Spleen (tissue), 13 donors: ENCODE measurements at places on chromosomes 16 and 17.

- no peak for DNase-seq
Measured at GRCh38 chr17:49882434-49882833, 34.6 kb upstream of the TAC4 start.

DNA sequence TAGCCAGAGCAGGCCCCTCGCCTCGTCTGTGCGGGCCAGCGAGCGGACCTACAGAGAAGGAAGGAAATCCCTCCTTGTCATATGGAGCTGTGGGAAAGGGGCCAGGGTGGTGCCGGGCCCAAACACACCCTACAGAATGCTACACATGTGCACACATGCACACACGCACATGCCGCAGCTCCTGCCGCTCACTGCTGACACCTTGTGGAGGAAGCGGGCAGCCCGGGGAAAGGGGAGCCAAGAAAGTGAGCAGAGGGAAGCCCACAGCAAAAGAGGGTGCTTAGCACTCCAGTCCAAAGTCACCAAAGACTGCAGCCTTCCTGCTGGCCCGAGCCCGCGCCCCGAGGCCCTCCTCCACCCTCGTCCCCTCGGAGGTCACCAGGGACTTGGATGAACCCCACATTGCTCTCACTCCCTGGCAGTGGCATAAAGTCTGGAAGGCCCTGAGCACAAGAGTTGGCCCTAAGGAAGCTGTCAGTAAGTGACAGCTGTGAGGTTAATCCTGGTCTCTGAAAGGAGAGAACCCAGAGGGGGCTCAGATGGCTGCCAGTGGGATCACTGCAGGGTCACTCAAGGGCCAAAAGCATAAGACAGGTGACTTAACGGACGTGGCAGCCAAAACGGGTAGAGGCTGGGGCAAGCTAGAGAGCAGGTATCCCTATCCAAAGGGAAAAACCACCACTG is 68.2 kb downstream of the MYO18A start:
- peak; percentile 90 for DNase-seq

DNA sequence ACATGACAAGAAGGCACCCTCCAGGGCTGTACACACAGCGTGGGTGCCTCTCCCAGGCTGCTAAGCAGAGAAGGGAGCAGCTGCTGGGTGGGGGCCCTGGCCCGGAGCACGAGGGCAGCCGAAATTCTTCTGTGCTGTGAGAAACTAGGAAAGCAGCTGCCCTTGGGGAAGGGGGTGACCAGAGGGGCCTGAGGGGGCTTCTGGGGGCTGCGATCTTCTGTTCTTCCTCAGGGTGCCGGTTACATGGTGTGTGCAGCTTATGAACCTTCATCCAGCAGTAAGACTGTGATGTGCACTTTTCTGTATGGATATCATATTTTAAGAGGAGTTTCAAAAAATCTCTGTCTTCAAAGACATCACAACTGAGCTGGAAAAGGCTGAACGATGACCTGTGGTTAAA is 43.2 kb upstream of the METRNL start:
- DNase-seq, result no peak

GRCh38 chr17:18963126-18964017 is 11.4 kb downstream of the SLC5A10 start:
- DNase-seq, result no peak

GRCh38 chr17:57099165-57099564 is 14.1 kb downstream of the AKAP1 start:
- DNase-seq, result no peak

- DNase-seq, result no peak
Measured at GRCh38 chr17:52648995-52649394, 490.5 kb upstream of the CA10 start.

- DNase-seq, result peak; percentile 72
Measured at GRCh38 chr16:11398136-11398535, 52.9 kb downstream of the RMI2 start.

DNA sequence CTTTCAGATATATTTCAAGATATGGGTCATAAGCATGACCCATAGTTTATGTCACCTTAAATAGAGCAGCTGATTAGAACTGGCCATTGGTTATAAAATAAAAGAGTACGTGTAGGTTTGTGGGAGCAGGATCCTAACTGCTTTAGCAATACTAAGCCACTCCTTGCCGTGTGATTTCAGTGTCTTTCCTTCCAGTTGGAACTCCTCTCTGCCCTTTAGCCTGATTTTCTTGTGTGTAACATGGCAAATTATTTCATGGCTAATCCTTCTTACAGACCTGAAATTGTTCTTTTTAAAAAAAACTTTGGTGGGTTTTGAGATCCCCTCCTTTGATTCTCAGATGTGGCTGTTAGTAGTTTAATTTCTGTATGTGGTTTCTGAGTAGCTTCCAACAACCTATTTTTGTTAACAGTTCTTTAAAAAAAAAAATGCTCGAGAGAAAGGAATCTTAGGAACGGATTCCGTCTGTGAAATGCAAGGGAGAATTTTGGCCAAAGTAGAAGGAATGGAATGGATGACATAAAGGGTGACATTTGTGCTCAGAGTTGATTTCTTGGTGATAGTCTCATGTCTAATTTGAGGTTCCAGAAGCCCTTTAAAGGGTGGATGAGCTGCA is 39.9 kb downstream of the DHRS7B start:
- no peak for DNase-seq

GRCh38 chr16:8863594-8864424 is 5.0 kb downstream of the CARHSP1 start:
- no peak for DNase-seq

DNA sequence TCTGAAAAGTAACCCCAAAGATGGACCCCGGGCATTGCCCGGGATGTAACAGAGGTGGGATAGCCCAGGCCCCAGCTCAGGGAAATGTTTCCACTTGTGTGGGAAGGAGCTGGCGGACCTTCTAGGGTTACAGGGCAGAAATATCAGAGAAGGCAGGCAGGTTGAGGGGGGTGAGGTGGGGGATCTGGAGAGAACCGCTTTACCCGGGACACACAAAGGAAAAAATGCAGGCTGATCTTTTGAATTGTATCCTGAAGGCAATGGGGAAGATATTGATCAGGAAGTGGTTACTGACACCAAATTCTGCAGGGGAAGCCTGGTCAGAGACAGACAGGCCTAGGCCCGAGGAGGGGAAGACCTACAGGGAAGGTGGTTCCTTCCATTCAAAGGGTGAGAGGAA is 3.5 kb downstream of the SLC47A1 start:
- no peak for DNase-seq

DNA sequence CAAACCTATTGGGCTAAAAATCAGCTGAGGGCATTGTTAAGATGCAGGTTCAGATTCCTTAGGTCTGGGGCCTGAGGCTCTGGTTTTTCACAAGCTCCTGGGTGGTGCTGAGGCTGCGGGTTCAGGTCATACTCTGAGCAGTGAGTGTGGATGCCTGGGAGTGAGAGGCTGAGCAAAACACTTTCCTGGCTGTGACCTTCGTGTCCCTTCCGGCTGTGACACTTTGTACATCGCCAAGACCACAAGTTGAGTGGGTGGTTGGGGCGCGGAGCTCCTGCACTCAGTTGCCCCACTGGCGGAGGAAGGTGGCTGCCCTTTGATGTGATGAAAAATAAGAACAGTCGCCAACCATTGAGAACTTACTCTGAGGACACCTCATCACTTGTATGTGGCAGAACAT is 24.8 kb downstream of the CCR7 start:
- DNase-seq, result peak; percentile 77

- no peak for DNase-seq
Measured at GRCh38 chr17:10125531-10126275, 72.7 kb downstream of the GAS7 start.

DNA sequence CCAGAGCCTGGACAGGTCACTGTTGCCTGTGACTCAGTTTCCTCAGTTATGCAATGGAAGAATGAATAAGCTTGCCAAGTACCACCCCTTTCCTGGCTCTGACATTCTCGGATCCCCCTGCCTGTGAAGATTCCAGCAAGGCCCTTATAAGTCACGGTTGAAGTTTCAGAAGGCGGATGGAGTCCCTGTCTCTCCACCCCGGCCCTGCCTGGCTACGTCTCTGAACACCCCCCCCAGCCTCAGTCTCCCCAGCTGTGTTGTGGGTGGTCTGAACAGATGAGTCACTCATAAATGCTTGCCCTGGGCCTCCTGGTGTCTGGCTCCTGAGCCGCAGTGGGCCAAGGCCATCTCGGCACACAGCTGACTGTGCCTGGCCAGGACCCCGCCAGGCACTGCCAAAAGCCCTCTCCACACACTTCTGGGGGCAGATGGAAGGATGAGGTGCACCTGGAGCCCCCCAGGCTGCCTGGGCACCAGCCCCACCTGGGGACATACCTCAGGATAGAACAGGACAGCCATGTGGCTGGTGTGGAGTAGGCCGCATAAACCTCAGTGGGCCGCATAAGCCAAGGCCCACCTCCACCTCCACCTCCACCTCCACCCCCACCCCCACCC is 15.4 kb downstream of the VASN start:
- DNase-seq, result no peak

- no peak for DNase-seq
Measured at GRCh38 chr16:68447653-68448359, 502 bp downstream of the SMPD3 start.

DNA sequence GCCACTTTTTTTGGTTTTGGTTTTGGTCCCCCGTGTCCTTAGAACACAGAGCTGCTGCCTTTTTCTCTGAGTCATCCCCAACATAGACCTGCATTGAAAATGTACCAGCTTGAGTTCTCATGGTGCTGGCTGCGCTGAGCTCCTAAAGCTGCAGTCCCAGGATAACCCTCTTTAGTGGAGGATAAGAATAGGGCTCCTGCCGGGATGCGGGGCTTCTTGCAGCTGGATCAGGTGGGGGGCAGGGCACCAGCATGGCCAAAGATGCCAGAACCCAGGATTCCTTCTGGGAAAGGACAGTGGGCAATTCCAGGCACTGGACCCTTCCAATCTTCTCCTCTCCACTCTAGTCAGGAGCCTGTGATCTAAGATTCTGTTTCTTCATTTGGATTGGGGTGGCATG is 8.3 kb upstream of the CLUH start:
- DNase-seq, result no peak

- no peak for DNase-seq
Measured at GRCh38 chr17:44118427-44119050, 4.9 kb downstream of the HDAC5 start.

DNA sequence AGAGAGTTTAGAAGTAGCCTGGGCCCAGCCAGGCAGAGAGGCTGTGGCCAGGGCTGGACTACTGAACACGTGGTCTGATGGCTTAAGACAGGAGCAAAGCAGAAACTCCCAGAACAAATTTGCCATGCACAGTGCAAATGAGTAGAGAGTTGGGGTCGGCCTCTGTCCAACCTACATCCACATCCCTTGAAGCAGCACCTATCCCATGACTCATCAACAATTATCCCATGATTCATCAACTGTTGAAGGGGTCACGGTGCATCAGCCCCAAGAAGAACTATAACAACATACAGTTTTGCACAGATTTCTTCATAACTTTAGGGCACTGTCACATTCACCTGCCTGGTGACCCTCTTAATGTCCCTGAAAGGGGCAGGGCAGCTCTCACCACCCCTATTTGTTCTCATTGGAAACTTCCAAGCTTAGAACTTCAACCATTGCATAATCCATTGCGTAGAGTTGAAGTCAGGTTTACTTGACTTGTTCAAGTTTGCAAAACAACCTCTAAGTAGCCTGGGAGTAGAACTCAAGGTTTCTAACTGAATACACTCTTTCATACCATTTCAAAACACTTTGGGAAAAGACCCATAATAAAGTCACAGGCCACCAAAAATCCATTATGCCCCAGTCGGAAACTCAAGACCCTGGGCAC is 235.2 kb upstream of the CDH5 start:
- DNase-seq, result no peak

DNA sequence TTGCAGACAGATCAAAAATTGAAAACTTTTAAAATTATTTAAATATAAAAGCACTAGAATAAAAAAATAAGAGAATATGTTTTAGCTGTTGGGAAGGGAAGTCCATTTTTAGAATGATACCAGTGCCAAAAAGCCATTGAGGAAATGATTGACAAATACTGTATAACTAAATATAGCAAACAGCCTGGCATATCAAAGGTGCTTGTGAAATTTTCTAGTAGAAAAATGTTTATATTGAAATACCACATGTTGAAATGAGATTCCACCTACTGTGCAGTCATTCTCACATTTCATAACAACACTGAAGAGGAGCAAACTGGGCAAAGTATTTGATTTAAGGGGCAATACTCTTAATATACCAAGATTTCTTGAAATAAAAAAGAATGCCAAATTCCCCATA is 183.5 kb downstream of the PHKB start:
- no peak for DNase-seq

DNA sequence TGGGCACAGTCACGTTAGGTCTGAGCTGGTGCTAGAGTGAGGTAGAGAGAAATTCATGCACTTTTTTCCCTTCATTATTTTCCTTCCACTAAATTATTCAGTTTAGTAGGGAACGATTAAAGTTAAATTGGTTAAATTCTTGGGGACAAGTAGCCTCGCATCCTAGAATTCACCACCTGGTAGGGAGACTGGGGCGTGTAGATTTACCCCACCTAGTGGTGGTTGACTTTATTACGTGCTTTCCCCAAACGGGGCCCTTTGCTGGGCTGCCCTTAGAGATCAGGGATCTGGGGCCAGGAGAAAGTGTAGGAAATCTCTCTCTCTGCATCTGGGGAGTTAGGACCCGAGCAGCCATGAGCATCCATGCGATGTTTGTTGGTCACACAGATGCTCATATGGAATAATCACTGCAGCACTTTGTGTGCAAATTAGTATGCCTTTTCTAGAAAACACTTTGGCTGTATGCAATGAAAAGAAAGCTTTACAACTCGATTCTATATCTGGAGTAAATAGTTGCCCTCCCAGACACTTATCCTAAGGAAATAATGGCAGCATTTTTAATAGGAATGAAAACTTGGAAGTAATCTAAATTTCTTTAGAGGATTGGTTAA is 107.0 kb downstream of the PLCG2 start:
- DNase-seq, result no peak

DNA sequence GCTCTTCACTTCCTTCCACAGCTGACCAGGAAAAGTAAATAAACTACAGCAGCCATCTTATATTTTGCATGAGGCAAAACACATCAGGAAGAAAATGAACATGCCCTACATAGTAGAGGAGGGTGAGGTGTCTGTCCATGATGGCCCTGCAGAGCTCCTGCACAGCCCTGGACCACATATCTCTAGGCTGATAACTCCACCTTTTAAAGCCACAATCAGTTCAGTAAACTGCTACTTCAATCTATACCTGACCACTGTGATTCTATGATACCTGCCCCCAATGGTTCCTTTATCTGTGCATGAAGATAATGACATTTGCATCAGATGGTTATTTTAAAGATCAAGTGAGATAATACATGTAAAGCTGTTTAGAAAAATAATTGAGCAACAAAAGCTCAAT is 82.2 kb downstream of the HELZ start:
- no peak for DNase-seq

GRCh38 chr16:12054396-12054795 is 77.9 kb downstream of the SNX29 start:
- DNase-seq, result no peak

- DNase-seq, result no peak
Measured at GRCh38 chr17:5434984-5435383, 4.0 kb downstream of the C1QBP start.

DNA sequence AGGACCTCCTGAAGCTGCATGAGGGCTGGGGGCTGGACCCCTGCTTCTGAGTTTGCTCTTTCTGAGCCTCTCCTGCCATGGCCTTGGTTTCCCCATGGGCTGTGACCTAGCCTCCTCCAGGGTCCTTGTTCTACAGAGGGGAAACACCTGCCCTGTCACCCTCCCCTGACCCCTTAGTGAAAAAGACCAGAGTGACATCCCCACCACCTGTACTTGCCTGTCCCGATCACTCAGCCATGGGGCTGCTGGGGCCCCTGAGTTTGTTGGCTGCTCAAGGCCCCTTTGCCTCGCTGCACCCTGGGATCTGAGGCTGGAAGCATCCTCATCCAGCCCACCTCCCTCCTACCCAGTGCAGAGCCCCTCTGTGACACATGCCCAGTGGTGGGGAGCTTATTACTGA is 800 bp downstream of the NOD2 start:
- no peak for DNase-seq

GRCh38 chr17:2892305-2892971 is 96.2 kb downstream of the RAP1GAP2 start:
- no peak for DNase-seq
